ENCODE measurements at places on chromosomes 11 and 22. TPM values are rescaled to one million over a fixed set of nuclear protein-coding genes. Genes with fewer than 3 reads are reported as not detected.

DNA sequence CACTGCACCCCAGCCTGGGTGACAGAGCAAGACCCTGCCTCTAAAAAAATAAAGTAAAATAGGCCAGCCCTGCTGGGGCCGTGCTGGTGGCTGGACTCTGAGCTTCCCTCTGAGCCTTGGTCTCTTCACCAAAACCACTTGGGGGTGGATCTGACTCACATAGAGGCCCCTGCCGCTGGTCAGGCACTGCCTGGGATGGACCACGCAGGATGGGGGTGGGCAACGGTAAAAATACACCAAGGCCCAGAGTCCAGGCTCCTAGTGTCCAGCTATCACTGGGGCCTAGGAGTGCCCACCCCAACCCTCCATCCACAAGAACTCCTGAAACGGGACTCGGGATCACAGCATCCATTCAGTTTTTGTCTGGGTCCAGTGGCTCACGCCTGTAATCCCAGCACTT, 12.3 kb upstream of the UPK3A start:
- no peak for DNase-seq

DNA sequence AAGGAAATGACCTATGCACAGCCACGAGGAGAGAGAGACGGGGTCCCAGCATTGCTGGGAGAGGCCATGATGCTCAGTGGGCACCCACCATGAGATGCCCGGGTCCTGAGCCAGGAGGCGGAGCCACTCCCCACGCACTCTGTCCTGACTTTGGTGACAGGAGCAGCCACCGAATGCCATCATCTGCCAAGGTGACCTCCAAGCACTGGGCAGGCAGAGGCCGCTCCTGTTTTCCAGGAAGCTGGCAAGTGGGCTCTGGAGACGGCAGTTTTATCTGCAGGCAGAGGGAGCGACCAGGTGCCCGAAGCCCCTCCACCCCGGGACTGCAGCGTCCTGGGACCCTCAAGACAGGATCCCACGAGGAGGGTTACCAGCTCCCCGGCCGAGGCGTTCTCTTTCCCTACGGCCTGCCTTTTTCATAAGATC, 453.9 kb downstream of the BRD1 start:
- DNase-seq = no peak

Gene SMC1B
- total RNA-seq = not detected

DNA sequence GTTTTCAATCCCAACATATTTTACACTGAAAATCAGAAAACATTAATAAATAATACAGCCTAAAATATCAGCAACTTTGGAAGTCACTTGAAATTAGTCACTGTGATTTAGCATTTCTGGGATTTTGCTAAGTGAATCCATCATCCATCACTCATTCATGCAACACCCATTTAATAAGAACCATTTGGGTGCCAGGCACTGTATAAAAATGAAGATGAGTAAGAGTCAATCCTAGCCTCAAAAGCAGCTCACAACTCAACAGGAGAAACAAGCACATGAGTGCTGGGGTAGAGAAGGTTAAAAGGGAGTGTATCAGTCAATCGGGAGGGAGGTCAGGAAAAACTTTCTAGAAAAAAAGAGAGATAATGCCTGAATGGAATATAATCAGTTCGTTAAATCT, 77.9 kb downstream of the PGR start:
- DNase-seq = no peak

DNA sequence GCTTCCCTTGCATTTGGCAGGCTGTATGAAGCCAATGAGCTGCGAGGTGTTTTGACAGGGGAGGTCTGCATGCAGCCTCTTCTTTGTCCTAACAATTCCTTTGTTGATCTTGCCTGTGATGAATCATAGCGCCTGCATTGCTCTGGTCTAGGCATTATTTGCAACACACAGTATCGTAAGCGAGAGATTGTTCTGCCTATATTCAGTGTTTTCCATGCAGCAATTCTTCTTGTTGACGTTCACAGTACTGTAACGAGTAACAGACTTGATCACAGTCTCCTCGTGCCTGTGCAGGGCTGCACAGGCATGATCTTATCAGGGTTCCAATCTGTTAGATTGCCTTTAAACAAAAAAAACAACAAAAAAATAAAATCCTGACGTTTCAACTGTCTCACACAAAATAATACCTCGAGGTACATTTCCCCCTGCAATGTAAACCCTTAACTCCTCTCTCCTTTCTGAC, 13.9 kb upstream of the ADSL start:
- peak; percentile 29 for DNase-seq

GRCh38 chr22:43931771-43932170, 8.2 kb downstream of the PNPLA3 start:
- DNase-seq = no peak

Gene SCGB1C1
- total RNA-seq = not detected

- DNase-seq = peak; percentile 8
Observed at GRCh38 chr22:38570779-38571364, 889 bp upstream of the DMC1 start.

Gene ADM
- 785 TPM for total RNA-seq

DNA sequence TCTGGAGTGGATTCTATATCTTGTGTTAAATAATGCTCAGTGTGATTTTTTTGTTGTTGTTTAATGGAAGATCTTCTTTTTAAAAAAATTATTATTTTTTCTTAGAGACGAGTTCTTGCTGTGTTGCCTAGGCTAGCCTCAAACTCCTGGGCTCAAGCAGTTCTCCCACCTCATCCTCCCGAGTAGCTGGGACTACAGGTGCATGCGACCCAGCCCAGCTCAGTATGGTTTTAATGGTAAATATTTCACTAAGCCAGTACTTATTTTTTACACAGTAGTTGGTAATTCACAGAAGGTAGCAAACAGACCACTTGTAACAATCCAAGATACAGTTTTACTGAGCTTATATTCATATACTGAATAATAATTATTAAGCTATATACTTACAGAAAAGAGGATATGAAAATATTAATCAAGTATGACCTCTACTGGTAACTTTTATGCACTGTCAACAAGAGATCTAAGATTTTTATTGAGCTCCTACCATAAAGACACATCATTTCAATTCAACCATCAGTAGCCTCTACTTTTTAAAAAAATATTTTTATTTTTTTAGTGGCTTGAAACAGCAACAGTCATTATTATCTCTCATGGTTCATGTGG, 6.1 kb upstream of the CD59 start:
- DNase-seq = peak; percentile 51

- peak; percentile 82 for DNase-seq
Observed at GRCh38 chr11:103631841-103632240, 404.6 kb upstream of the DDI1 start.

DNA sequence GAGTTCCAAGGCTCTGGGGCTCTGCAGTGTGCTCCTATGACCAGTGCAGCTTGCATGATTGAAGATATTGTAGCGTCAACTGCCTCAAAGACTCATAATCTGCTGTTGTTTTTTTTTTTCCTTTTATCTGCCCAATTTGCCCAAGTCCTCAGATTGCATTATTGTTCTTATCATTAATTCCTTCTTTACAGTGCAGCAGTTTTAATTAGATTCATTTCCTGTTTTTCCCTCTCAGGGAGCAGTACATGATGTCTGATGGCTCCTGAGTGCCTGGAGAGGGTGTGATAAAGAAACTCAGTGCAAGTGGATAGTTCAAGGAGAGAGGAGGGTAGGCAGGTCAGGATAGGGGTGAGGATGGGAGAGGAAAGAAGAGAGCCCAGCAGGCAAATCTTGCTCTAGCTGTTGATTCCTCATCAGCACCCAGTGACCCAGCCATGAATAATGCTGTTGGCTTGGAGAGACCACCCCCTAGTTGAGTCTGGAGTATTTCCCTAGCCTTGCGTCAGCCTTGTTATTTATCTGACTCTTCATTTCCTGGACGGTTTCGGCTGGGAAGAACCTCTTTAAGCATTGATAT, 219.6 kb upstream of the SESN3 start:
- DNase-seq = peak; percentile 42

Gene CREB3L1
- 0.20 TPM for total RNA-seq

DNA sequence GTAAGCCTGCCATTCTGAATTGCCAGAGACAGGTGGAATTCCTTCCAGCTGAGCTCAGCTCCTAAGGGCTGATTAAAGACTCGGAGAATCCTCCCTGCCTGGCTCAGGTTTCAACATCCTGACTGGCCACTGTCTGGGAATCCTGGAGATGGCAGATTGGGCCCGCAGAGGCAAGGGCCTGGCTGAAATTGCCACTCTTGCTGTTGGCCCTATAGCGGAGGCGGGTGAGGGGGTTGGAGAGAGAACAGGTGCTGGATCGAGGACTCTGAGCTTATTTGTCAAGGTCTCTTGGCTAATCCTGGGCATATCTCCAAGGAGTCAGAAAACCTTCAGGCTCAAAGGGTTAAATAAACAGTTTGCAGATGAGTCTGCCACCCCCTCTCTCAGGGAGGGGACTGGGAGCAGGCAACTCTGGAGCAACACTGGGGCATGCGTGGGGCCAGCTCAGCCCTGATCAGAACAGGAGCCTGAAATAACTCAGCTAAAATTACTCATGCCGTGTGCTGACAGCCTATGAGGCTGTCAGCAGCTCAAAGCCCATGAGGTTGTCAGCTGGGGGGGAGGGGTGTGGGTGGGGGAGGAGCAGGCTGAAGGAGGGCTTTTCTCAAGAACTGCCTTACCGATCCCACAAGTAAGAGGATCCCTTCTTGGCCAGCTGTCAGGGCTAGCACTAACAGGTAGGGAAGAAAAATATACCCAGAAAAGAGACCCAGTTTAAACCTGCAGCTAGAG, 14.7 kb upstream of the MFRP start:
- DNase-seq = no peak

- no peak for DNase-seq
Observed at GRCh38 chr11:116532066-116532465, 240.7 kb downstream of the BUD13 start.

DNA sequence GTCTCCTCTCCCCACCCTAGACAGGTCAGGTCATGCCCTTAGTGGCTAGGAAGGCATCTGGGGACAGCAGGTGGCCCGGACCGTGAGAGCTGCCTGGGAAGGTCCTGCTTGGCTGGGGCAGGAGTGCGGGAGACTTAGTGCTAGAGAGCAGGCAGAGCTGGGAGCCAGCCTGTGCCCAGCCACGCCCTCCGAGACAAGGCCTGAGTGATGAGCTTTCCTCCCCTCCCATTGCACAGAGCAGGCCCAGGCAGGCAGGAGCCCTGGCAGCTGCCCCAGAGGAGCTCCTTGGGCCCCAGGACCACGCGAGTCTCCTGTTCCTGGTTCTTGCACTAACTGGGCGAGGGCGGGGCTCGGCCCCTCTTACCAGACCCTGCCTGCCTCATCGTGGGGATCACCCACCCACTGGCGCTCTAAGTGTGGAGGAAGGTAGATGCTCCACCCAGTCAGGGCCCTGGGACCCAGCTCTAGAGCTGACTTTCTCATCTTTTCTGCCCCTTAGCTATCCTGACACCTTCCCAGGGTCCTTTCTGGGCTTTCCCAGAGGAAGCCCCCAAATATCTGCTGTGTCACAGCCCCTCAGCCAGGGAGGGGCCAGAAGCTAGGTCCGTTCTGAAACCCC, 44.9 kb downstream of the MACROD1 start:
- DNase-seq = no peak

DNA sequence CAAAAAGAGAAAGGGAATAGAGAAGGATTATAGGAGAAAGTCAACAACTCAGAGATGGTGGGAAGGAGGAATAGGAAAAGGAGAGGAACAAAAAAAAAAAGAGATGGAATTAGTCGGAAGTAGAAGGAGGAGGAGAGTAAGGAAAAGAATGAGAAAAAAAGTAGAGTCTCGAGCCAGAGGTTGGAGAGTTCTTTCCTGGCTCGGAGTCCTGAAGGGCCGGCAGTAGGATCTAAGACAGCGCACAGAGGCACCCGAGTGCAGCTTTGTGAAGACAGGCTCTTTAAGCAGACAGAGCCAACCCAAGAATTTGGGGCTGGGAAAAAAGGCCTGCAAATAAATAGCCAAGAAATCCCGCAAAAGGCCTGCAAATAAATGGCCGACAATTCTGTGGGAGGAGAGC, 170.4 kb upstream of the CCDC90B start:
- DNase-seq = no peak

DNA sequence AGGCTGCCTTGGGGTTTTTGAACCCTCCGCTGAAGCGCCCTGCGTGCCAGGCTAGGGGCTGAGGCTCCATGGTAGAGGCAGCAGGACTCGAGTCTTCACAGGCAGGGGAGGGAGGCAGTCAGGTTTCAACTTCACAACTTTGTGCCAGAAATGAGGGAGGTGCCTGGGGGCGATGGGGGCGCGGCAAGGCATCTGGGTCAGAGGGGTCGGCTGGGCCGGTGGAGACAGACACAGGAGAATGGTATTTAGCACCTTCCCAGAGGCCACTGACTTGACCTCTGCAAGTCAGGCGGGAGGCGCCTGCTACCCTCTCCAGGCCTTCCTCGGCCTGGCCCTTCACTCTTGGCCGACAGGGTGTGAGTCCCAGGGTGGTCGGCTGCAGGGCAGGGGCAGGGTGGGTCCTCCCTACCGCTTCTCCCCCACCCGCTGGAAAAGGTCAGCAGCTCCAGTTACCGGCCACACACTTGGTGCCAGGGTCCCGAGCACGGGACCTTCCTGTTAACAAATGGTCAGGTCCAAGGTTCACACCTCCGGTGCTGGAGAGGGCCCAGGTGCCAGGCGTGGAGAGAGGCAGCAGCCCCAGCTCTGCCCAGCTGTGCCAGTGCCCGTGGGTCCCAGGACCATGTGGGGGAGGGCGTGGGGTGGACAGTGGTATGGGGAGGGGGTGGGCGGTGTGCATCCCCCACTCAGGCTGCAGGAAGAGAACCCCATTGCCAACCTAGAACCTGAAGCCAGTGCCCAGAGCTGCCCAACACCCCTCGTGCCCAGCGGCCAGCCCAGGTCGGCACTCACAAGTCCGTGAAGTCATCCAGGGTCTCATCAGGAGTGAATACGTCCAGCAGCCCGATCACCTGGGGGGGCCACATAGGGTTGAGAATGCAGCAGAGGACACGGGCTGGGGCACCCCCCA, 3.8 kb downstream of the MAPK12 start:
- no peak for DNase-seq

- DNase-seq = no peak
Observed at GRCh38 chr11:61048368-61049062, 53.8 kb upstream of the CD5 start.

DNA sequence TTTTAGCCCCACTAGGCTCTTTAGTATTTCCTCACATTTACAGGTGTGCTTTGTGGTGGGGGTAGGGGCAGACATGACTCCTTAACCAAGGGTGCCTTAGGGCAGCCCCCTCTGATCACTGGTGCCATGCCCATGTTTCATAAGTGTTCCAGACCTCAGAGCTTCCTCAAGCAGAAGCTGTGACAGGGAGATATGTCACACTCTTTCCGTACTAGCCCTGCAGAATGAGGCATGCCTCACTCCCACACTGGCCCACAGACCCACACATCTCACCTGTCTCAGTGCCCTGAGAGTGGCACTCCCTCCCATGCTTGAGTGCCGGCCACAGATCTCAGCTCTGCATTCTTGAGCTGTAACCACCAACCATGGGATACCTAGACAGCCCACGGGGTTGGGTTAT, 22.9 kb upstream of the OR56B4 start:
- DNase-seq = no peak

All from lung microvascular endothelial cell (primary cell).